ENCODE measurements at places on chromosomes 11 and 22. TPM values are rescaled to one million over a fixed set of nuclear protein-coding genes. Genes with fewer than 3 reads are reported as not detected.

Gene PIK3IP1
- 17.4 TPM for total RNA-seq

Gene KRTAP5-10
- not detected for total RNA-seq

Gene SHISA8
- 2.3 TPM for total RNA-seq

Gene TTC36
- total RNA-seq: 0.41 TPM

Gene FADS1
- total RNA-seq: 114 TPM

Gene RCOR2
- 3.4 TPM for total RNA-seq

Gene MS4A4A
- not detected for total RNA-seq

Gene RAPSN
- total RNA-seq: 7.3 TPM

Gene ALDH3B1
- 98.1 TPM for total RNA-seq

Gene PKP3
- 109 TPM for total RNA-seq

Gene MAPK8IP1
- total RNA-seq: 18.8 TPM

Gene PNPLA5
- total RNA-seq: not detected

Gene ADAMTS15
- total RNA-seq: 2.2 TPM

- DNase-seq: no peak
Measured at GRCh38 chr11:87134524-87135106, 96.9 kb downstream of the TMEM135 start.

DNA sequence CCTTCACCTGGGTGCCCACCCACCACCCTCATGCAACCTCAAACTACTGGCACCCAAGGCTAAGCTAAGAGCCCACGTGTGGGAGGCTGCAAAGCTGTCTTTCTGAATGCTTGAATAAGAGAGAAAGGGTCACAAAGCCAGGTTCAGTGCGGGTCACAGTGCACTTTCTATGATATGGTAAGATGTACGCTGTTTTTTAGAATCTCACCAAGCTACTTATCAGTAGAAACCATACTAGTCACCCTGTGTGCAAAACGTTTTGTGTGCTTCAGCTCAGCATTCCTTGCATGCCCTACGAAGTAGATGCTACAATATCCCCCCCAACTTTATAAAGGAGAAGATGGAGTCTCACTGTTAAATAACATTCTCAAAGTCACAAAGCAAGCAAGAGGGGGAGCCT, 14.9 kb downstream of the P2RX3 start:
- no peak for DNase-seq

- no peak for DNase-seq
Measured at GRCh38 chr22:31259798-31260473, 32.4 kb downstream of the PIK3IP1 start.

- no peak for DNase-seq
Measured at GRCh38 chr22:45240104-45240809, 437 bp downstream of the KIAA0930 start.

GRCh38 chr11:116955548-116955947, 118.1 kb upstream of the APOA1 start:
- DNase-seq: no peak

DNA sequence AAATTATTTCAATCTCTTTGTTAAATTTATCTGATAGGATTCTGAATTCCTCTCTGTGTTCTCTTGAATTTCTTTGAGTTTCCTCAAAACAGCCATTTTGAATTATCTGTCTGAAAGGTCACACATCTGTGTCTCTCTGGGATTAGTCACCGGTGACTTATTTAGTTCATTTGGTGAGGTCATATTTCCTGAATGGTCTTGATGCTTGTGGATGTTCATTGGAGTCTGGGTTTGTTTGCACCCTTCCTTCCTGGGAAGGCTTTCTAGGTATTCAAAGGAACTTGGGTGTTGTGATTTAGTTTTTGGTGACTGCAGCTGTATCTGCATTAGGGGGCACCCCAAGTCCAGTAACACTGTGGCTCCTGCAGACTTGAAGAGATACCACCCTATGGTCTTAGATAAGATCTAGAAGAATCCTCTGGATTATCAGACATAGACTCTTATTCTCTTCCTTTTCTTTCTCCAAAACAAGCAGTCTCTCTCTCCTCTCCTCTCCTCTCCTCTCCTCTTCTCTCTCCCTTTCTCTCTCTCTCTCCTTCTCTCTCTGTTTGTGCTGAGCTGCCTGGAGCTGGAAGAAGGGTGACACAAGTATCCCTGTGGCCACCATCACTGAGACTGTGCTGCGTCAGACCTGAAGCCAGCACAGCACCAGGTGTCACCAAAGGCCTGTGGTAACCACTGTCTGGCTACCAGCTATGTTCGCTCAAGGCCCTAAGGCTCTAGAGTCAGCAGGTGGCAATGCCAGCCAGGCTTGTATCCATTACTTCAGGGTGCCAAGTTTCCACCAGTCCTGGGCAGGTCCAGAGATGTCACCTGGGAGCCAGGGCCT, 3.3 kb upstream of the HEPN1 start:
- no peak for DNase-seq

DNA sequence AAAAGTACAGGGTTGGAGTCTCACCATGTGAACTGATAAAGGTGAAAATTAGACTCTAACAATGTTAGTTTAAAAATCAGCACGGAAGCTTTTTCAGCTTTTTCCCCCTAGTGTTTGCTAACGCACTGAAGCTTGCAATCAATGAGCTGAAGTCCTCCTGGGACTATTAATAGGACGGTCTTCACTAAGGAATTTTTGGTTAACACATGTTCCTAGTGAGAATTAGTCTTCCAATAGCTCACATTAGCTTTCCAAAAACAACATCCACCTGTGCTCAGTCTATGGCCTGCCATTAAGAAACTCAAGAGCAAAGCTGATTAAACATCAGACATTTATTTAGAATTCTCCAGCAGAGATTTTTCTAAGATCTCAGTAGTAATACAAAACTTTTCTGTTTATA, 26.7 kb upstream of the DDI1 start:
- no peak for DNase-seq

DNA sequence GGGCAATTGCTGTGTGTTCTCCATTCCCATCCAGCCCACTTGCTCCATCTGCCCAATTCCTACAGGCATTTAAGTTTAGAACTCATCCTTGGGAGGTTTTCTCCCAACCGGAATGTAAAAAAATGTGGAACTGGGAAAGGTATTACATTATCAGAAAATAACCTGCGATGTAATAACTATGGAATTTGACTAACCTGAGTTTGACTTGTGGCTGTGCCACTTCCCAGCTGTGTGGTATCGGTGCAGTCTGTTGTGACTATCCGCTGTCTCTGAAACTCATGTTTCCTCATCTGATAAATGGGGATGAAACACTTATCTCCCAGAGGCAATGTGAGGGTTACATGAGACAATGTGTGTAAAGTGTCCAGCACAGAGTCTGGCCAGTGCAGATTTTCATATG, 77.6 kb downstream of the TENM4 start:
- DNase-seq: no peak

DNA sequence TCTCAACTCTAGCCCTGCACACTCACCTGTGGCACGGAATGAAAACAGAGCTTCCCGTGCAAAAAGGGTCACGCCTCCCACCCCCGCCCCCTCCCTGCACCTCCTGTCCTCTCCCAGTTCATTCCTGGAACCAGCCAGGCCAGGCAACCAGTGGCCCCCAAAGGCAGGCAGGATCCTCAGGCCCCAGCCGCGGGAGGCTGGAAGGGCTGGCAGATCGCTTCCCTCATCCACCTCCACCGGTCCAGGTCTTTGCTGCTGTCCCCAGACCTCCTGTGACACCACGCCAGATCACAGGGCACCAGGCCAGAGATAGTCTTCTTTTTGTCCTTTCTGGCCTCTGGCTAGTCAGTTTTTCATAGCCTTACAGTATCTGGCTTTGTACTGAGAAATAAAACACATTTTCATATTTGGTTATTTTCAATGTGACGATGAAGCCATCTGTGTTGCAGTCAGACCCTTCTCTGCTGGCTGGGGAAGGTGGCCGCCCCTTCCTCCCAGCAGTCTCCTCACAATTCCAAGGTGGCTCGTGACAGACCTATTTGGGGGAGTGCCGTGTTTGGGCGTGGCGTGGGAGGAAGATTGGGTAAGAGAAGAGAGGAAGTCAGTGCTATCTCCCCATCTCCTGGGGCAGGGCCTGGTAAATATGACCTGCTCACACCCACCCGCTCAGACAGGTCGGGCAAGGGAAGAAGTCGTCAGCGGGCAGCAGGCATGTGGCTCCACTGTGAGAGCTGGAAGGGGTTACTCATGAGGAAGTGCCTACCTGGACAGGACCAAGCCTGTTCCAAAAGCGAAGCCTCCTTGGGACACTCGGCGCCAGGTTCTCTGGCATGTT, 9.1 kb downstream of the SSH3 start:
- peak; percentile 97 for DNase-seq

DNA sequence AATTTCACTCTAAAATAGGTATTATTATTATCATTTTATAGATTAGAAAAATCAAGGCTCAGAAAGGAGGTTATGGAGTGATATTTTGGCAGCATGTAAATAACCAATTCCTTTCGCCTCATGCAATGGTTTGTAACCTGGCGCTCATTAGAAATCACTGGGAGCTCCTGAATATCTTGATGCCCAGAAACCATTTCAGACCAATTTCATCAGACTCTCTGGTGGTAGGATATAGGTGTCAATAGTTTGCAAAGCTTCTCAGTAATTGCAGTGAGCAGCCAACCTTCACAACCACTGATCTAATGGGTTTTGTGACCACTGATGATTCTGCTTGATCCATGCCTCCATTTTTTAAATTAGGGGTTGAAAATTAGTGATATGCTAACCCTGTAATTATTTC, 57.8 kb upstream of the ZC3H12C start:
- DNase-seq: no peak

GRCh38 chr11:34104680-34105078, 750 bp upstream of the NAT10 start:
- DNase-seq: no peak

DNA sequence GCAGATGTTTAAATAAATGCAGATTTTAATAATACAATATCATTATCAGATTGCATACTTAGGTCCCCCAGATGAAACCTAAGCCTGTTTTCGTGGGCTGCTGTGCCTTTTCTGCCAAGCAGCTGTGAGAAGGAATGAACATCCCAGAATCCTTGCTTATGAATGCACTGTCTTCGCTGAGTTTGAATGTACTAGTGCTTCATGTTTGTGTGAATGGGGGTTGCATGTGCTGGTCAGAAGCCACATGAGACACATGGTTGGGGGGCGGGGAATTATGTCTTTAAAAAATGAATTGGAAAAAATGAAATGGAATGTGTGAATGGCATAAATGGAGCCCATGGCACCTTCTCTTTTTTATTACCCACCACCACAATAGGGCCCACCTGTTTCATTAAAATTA, 125.4 kb upstream of the HSD17B12 start:
- DNase-seq: no peak

- peak; percentile 81 for DNase-seq
Measured at GRCh38 chr11:88543902-88544655, 206.5 kb upstream of the CTSC start.

- no peak for DNase-seq
Measured at GRCh38 chr11:10680956-10681487, 12.5 kb downstream of the IRAG1 start.

GRCh38 chr11:3195251-3196160, 23.1 kb downstream of the MRGPRG start:
- DNase-seq: no peak

- DNase-seq: peak; percentile 73
Measured at GRCh38 chr22:50270666-50271394, 650 bp upstream of the MAPK11 start.

- DNase-seq: no peak
Measured at GRCh38 chr22:30279046-30279788, 10.1 kb downstream of the CASTOR1 start.

GRCh38 chr11:7490535-7490934, 5.2 kb downstream of the OLFML1 start:
- no peak for DNase-seq

- DNase-seq: no peak
Measured at GRCh38 chr11:21897752-21898151, 295.1 kb upstream of the ANO5 start.
